ENCODE measurements at places on chromosomes 5 and 9. TPM values are rescaled to one million over a fixed set of nuclear protein-coding genes. Genes with fewer than 3 reads are reported as not detected.

Gene IRX1
- 0.47 TPM for total RNA-seq

Gene BRINP1
- 0.35 TPM for total RNA-seq

Gene CEL
- 0.70 TPM for total RNA-seq

Gene TBC1D9B
- 60.2 TPM for total RNA-seq

Measured in pericardium fibroblast (primary cell).